ENCODE measurements at places on chromosomes 1 and 21.

DNA sequence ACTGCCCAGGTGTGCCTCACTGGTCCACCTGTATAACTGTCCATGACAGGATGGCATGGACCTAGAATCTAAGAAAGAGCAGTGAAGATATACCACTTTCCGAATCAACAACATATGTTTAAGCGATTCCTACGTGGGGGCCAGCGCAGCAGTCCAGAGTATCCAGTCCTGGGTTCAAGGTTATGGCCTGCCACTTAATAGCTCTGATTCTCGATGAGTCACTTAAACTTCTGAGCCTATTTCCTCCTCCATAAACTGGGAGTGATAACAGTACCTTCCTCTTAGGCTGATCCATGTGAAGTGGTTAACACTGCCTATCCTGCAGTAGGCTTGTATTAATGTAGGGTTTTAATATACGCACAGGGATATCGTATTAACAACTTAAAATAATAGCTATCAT is 2.8 kb downstream of the STPG1 start:
- DNase-seq = no peak

DNA sequence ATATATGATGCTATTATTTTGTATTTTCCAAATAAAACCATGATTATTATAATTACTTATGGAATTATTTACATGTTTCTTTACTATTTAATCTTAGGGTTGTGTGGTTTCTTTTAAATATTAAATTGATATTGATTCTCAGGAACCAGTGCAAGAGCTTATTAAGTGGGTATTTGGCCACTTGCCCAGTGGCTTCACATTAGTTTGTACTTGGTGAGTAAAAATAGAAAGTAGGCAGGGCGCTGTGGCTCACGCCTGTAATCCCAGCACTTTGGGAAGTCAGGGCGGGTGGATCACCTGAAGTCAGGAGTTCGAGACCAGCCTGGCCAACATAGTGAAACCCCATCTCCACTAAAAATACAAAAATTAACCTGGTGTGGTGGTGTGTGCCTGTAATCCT is 497.1 kb downstream of the PTPRC start:
- no peak for DNase-seq

DNA sequence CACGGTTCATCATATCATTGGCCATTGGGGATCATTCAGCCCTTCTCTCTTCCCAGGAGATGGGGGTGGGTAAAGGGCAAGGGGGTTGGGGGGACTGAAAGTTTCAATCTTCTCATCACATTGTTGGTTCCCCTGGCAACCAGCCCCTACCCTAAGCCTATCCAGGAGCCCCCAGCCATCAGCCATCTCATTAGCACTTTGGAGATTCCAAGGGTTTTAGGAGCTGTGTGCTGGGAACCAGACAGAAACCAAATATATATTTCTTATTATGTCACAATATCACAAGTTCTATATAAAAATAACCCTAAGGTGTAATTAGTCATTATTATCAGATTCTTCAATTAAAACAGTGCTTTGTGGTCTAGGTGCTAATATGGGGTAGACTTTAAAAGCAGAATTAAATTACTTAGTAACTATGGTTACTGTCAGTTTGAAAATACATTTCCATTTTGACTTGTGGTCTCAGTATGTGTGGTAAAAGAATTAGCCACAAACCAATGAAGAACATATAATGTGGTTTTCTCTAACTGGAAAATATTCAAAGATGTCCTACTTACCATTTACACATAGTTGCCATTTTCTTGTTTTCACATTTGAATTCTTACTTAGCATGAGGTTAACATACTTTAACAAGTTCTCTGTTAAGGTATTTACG is 28.1 kb downstream of the IL23R start:
- no peak for DNase-seq

DNA sequence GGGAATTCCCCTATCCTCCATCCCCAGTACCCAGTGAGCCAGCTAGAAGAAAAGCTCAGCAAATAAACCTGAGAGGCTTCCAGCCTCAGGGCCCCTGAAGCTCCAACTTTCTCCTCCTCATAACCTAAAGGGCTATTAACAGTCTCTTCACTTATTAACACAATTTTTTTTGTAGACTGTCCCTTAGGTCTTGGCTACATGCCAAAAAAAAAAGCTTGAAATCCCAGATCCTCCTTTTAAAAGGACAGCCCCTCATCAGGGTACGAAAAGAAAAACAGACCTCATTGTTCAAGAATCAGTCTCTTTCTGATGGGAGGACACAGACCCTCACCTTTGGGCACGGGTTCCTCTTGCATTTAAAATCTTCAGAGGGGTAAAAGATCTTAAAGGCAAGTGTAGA is 72.8 kb upstream of the CD1D start:
- no peak for DNase-seq

DNA sequence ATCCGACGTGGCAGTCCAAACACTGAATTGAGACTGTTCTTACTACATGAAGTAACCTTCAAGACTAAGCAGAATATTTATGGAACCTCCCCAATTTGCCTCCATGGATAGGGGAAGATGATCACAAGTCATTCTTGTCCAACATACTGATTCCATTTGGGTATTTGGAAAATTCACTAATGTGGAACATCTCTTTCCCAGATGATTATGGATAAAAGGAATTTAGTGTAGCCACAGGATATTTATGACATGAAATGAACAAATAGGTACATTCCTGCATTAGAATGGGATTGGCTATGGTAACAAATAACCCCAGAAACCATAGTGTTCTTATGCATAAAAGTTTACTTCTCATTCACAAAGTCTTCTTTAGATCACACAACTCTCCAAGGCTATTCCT is 40.2 kb upstream of the SGIP1 start:
- DNase-seq = no peak

GRCh38 chr1:95640746-95641145 is 406.7 kb downstream of the RWDD3 start:
- DNase-seq = no peak

- DNase-seq = no peak
Observed at GRCh38 chr1:58108783-58109182, 437.7 kb downstream of the OMA1 start.

- DNase-seq = no peak
Observed at GRCh38 chr1:41255978-41256377, 13.9 kb upstream of the SCMH1 start.

DNA sequence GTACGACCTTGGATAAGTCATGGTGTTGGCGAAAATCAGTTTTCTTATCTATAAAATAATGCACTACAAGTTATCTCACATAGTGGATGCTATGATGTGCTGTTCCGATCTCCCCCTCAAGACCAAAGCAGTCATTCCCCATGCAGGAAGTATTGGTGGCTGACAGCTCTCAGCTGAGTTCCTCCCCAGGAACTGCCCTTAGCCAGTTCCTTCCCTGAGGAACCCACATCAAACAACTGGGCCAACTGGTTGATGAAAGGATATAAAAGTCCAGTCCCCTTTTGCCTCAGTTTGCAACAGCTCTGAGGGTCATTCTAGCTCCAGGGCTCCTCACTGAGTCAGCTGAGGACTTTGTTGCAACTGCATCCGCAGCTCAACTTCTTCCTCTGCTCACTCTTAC is 16.1 kb upstream of the SLAMF1 start:
- no peak for DNase-seq

DNA sequence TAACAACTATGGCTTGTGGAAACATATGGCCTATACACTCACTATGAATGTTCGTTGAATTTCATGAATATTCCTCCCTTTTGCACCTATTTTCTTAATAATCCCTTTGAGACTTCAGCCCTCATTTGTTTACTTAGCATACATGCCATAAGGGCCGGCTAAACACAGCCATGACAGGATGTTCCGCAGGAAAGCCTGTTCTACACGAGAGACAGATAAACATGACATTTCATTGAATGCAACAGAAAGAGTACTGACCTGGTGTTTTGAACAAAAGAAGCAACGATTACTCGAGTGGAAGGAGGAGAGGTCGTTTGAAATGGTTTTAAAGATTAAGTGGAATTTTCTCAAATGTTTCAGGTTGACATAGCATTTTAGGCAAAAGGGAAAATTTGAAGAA is 459.5 kb upstream of the CXADR start:
- DNase-seq = no peak

DNA sequence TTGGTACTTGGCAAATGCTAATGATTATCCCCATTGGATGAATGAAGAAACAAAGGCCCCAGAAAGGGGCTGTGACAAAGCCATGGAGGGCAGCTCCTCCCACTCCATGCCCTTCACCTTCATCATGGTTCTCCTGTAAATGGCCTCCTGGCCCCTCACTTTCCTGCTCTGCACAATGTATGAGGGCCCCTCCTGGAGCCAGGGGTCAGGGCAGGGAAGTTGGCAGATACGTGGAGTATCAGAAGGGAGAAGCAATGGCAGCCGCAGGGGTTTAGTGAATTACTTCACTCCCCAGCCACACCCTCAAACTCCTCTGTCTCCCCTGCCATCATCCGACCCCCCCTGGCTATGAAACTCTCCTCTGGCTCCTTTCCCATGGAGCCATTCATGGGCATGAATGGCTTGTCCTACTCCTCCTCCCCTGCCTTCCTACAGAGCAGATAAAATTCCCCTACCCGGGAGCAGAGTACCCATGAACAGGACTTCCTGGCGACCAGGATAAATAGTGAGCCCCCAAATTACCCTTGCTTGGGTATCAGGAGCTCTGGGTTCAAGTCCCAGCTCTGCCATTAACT is 86.3 kb downstream of the CAMK2N1 start:
- DNase-seq = no peak

Measured in T follicular helper cell (primary cell).